ENCODE measurements at places on chromosomes 5 and 9.

DNA sequence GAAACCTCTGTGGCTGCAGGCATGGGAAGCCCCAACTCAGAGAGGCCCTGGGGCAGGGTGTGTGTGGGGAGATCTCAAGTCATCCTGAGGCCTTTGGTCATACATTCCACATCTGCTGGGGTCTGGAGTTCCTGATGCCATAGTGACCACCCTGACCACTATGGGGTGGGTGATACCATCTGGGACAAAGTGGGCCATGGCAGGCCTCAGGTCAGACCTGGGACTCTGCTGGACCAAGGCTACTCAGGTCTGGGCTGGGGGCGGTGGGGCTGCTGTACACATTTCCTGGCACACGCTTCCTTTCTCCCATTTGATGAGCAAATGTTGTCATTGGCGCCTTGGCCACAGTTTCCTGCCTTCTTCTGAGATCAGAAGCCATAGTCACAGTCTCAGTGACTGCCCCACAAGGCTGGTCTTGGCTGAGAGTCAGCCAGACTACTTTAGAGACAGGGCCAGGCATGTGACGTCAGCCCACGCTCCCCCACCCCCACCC lies 15.1 kb upstream of the ACSL6 start:
- DNase-seq, result no peak

GRCh38 chr5:59587489-59588337 lies 305.8 kb downstream of the PDE4D start:
- peak; percentile 76 for DNase-seq

- no peak for DNase-seq
These were observed 6.2 kb downstream of the PIP5K1B start for GRCh38 chr9:68711281-68711680.

GRCh38 chr5:56639476-56639875 lies 175.9 kb upstream of the MAP3K1 start:
- DNase-seq, result peak; percentile 72

DNA sequence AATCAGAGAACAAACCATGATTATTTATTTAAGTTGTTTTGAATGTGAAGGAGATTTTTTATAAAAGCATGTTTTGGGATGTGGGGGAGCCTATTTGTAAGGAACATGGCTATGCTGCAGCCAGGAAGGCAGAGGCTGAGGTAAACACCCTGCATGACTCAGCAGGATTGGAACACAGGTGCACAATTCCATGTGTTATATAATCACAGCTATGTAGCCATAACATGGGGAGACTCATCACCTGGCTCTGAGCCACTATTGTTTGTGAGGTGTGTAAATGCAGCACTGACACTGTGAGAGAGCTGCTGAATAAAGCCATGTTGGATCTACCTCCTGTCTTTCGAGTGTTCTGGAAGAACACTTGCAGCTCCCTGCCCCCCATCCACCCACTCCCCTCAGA lies 1009.8 kb downstream of the DNAH5 start:
- DNase-seq, result no peak

DNA sequence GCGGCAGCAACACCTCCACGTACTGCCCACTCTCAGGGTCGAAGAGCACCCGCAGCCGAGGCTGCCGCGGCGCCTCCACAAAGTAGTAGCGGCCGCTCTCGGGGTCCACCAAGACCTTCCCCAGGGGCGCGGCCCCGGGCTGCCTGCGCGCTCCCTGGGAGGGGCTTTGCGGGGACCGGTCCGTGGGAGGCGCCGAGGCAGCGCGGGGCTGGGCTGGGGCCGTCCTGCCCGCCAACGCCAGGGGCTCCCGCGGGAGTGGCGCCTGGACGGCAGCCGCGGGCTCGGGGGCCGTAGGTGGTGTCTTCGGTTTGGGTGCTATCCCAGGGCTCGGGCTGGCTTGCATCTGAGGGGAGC lies 2.6 kb upstream of the MZB1 start:
- DNase-seq, result no peak

- no peak for DNase-seq
These were observed 36.9 kb upstream of the TCERG1 start for GRCh38 chr5:146410272-146410671.

DNA sequence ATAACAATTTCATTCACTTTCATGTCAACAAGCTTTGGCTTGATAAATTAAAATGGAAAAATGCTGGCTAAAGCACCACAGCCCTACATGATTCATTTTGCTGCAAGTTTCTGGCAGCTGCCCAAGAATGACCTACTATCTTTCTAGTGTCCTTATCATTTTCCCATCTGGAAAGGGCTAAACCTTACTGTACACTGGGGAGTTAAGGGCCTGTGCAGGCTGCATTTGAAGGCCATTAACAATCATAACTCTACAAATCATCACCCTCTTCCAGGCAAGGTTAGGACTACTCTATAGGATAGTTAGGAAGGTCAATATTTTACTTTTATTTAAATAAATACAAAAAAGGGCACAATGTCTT lies 579.7 kb upstream of the ZNF608 start:
- peak; percentile 17 for DNase-seq

- no peak for DNase-seq
These were observed 21.1 kb downstream of the UIMC1 start for GRCh38 chr5:176985516-176985915.

DNA sequence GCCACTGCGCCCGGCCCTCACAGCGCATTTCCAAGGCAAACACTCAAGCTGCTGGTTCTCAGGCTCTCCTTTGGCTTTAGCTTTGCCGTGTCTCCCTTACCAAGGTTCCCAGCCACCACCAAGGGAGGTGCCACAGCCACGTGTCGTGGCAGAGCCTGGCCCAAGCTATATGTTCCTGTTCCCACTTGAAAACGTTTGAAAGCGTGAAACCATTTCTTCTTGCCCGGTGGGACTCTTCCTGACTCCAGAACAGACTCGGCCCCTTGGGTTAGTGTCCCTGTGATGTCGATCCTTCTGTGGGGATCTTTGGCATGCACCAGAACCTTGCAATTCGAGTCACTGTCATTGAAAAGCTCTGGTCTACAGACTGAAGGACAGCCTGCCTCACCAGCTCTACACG lies 147.9 kb downstream of the HSD17B3 start:
- no peak for DNase-seq

DNA sequence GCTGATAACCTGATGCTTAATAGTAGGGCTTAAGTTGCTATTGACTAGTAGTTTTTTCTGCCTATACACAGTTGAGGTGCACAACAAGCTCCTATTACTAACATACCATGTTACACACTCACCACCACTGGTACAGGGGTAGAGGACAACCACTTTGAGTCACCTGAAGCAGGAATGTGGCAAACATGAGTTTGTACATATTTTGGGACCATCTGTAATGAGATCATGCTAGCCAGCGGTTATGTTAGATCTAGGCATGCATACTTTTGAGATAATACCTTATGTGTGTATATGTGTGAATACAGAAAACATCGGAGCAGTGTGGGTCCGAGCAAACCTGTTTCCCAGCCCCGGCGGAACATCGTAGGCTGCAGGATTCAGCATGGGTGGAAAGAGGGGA lies 72.8 kb upstream of the NXNL2 start:
- DNase-seq, result no peak

- no peak for DNase-seq
These were observed 31.5 kb upstream of the TRPC7 start for GRCh38 chr5:136396886-136397285.

DNA sequence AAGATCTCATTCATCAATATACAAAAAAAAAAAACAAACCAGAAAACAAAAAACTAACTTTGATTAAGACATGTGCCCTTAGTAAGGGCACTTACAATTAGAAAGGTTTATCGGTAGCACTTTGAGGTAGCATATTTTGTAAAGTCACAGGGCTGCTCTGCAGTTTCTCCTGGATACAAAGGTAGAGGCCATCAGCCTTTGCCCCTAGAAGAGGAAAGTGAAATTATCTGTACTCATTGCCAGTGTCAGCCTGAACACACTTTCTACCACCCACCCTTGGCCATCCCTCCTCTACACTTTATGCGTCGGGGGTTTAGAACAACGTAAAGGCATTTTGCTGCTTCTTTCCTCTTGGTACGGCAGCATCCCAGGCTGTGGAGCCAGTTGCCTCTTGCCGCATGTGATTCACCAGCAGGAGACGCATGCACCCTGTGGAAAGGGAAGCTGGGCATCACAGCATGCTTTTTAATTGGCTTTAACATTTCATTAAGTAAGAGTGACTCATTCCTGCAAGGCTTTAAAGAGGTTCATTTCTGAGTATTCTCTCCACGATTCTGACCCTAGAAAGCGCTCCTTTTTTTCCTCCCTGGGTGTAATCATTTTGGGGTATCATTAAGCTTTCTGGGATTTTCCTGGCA lies 84.6 kb downstream of the CEMIP2 start:
- no peak for DNase-seq

- DNase-seq, result no peak
These were observed 73.2 kb downstream of the TRIO start for GRCh38 chr5:14216372-14216771.

- DNase-seq, result no peak
These were observed 512.7 kb downstream of the SLCO4C1 start for GRCh38 chr5:101783241-101784013.

GRCh38 chr9:117411547-117411946 lies 3.3 kb downstream of the ASTN2 start:
- no peak for DNase-seq

DNA sequence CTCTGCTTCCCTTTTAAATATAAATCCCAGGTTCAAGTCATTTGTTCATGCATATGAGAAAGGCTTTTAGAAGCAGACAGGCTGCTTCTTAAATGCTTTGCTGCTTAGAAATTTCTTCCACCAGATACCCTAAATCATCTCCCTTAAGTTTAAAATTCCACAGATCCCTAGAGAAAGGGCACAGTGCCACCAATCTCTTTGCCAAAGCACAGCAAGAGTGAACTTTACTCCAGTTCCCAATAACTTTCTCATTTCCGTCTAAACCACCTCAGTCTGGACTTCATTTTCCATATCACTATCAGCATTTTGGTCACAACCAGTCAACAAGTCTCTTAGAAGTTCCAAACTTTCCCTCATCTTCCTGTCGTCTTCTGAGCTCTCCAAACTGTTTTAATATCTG lies 679.8 kb upstream of the FTMT start:
- DNase-seq, result no peak

GRCh38 chr9:129888293-129889121 lies 53.2 kb downstream of the USP20 start:
- DNase-seq, result no peak

GRCh38 chr5:178149199-178149932 lies 4.3 kb downstream of the NHP2 start:
- DNase-seq, result no peak

DNA sequence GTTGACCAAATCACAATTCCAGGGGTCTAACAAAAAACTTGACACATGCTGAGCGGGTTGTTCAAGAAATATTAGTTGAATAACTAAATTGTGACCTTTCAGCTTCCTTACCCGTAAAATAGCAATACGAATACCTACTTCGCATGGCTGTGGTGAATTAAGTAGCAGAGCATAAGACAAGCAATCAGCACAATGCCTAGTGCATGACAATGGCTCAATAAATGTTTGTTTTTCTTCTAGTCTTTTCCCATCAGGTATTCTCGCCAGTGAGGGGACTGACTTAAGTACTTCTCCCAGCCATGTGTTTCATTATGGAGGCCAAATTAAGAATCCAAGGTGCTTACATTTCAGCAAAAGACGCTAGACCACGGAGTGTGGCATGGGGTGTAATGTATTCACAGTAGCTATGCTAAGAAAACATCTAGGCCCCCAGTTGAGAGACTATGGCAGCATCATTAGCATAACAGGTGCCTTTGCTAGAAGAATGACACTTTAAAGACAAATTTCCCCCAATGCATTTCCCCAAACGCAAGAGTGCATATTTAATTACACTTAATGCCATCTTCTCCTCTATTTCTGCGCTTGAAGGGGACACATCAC lies 145.9 kb downstream of the ASTN2 start:
- no peak for DNase-seq

GRCh38 chr9:91421128-91421765 lies 2.4 kb downstream of the NFIL3 start:
- peak; percentile 63 for DNase-seq

DNA sequence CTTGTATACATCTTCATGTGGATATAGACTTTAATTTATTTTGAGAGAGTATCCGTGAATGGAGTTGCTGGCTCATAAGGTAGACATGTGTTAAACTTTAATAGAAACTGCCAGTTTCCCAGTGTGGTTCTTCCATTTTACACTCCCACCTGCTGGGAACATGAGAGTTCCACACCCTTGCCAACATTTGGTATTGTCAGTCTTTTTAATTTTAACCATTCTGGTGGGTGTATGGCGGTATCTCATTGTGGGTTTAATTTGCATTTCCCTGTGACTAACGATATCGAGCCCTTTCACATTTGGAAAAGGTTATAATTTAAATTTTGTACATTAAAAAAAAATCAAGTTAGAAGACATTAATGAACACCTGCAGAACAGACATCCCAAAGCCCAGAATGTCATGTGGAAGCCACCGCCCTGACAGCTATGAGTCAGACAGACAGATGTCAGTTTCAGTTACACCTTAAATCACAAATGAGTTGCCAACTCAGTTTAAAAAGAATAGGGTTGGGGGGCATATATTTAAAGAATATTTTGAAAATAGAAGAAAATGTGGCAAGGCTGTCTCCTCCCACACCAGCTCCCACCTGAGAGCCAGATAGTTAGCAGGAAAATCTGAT lies 36.9 kb downstream of the ANKRD33B start:
- no peak for DNase-seq

DNA sequence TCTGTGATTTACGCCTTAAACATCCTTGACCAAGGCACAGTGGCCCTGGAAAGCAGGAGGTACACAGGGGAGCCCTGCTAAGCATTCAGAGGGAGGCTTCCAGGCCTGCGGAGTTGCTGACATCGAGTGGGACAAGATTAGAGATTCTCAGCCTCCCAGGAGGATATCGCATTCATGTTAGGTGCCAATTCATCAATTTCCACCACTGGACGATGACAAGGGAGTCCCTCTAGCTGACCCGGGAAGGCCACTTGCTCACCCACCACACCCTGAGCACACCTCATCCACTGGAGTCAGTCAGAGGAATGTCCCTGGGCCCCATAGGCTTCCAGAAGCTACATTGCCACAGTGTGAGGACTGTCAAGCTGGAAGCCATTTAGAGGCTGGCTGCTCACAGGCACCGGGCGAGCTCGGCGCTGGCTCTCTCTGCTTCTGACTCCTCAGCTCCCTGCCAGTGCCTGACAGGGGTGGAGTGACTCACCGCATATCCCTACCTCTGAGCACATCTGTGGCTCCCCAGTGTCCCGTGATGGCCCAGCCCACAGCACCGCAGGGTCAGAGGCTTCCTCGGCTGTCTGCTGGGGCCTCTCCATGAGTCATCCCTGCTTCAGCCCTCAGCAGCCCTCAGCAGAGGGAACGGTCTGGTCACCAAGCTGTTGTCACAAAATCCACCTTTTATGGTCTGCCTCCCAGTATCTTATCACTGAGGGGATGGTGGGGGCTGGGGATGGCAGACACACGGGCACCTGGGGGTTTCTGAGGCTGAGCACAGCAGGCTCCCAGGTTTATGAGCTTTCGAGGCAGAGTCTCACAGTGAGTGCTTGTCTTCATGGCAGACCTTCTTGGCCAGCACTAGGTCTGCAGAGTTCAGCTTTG lies 117.5 kb downstream of the ZNF608 start:
- peak; percentile 95 for DNase-seq
